ENCODE measurements at places on chromosomes 13 and 19. TPM values are rescaled to one million over a fixed set of nuclear protein-coding genes. Genes with fewer than 3 reads are reported as not detected.
A peak's percentile ranks its signal among the peaks of the same experiment; 100 is the strongest.

- no peak overlapping the region for H3K4me3 ChIP-seq
- no peaks in the 10 kb centered on the region for H3K4me1 ChIP-seq
- H3K36me3 ChIP-seq, result no peaks in the 10 kb centered on the region
- no peak overlapping the region for H3K27ac ChIP-seq
These were observed 379.2 kb upstream of the MIR17HG start for GRCh38 chr13:90968166-90968904.

PPP2R1A gene
- total RNA-seq, result 252 TPM

DNA sequence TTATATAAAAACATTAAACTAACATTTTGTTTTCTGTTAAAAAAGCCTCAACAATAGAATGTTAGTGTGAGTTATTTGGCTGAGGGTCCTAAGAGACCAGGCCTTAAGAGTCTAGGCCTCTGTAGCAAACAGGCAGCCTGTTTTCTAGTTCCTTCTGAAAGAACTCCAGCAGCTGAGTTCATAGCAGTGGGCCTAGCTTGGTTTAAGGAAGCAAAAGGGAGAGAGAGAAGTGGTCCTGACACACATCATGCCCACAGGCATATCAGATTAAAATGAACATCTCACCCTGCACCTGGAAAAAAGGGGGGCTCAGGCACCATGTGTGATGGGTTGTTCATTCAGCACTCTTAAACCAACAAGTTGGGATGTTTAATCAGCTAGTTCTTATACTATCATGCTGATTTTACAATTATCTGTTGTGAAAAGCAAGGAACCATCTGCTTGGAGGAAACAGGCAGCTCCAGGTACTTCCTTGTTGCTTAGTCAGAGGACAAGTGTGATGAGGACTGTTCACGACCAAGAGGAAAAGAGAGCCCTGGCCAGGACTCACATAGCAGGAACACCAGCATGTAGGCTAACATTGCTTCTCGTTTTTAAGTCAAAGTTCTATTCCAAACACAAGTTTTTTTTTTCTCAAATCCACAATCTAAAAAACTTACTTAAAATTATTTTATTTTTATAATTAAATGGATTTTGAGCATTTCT, 81.3 kb upstream of the FRY start:
- peaks cover 1% of the 10 kb centered on the region for H3K4me1 ChIP-seq
- H3K4me3 ChIP-seq, result no peak overlapping the region
- DNase-seq, result no peak
- no peaks in the 10 kb centered on the region for H3K27me3 ChIP-seq
- peaks cover 10% of the 10 kb centered on the region for H3K36me3 ChIP-seq

LGALS4 gene
- total RNA-seq, result 3.5 TPM

DNA sequence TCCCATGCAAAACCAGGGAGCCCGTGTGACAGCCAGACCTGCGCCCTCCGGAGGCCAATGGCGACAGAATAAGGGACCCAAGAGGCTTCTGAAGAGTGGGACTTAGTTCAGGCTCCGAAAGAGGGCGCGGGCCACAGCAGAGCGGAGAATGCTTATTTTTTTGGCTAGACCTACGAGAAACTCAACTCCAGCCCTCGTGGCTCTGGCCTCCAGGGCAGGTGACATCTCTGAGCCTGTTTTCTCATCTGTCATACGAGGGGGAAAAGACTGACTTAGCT, 23.0 kb downstream of the DPP9 start:
- no peaks in the 10 kb centered on the region for H3K27me3 ChIP-seq
- H3K4me1 ChIP-seq, result no peaks in the 10 kb centered on the region
- peaks cover 87% of the 10 kb centered on the region for H3K36me3 ChIP-seq
- H3K4me3 ChIP-seq, result no peak overlapping the region
- no peak overlapping the region for H3K27ac ChIP-seq

ZNF177 gene
- 4.2 TPM for total RNA-seq

DNA sequence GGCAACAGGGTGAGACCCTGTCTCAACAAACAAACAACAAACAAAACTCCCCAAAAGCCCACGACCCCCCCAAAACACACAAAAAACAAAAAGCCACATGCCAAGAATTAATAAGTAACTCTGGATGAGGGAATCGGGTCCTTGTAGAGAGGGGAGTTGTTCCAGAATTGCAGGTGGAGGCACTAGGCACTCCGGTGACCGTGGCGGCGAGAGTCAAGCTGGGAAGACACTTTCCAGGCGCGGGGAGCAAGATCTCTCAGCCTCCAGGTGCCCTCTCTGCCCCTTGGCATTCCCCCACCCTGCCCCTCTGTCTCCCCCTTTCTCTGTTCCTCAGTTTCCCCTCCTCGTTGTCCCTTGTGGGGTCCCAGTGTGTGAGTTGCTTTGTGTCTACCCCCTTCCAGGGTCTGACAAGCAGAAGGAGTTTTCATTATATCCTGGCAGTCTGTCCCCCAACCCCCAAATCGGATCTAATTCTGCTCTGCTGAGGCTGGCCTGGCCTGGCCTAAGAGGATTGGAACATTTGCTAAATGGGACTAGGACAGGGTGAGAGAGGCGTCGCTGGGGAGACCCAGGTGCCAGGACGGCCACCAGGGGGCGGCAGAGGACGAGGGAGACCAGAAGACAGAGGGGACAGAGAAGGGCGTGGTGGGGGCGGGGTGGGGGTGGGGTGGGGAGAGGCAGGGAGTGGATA, 8.3 kb upstream of the CRX start:
- no peak for DNase-seq
- no peak overlapping the region for H3K4me3 ChIP-seq
- no peaks in the 10 kb centered on the region for H3K4me1 ChIP-seq

GRCh38 chr19:347946-348861, 3.6 kb upstream of the MIER2 start:
- peaks cover 10% of the 10 kb centered on the region for H3K4me1 ChIP-seq
- no peak for DNase-seq
- no peak overlapping the region for H3K4me3 ChIP-seq
- H3K27me3 ChIP-seq, result no peaks in the 10 kb centered on the region
- H3K27ac ChIP-seq, result no peak overlapping the region

CAPS gene
- total RNA-seq, result 48.7 TPM

DNA sequence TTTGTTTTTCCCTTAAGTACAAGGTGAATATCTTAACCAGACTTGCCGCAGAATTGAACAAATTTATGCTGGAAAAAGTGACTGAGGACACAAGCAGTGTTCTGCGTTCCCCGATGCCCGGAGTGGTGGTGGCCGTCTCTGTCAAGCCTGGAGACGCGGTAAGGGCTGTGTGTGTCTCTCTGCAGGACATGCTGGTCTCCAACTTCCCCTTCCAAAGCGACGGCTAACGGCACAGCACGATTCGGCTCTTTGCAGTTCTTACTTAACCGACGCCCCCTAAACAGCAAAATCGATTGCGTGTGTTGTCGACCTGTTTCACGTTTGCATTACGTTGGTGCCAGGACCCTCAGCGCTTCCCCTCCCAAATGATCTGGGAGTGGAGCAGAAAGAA, 73.2 kb downstream of the GGACT start:
- no peaks in the 10 kb centered on the region for H3K4me1 ChIP-seq
- no peak overlapping the region for H3K27ac ChIP-seq
- no peaks in the 10 kb centered on the region for H3K27me3 ChIP-seq
- no peak for DNase-seq

GRCh38 chr19:51816711-51817110, 21.8 kb downstream of the FPR3 start:
- H3K4me1 ChIP-seq, result peaks cover 9% of the 10 kb centered on the region
- no peaks in the 10 kb centered on the region for H3K36me3 ChIP-seq
- H3K4me3 ChIP-seq, result no peak overlapping the region
- H3K27me3 ChIP-seq, result no peaks in the 10 kb centered on the region

HCN2 gene
- total RNA-seq, result not detected

DNA sequence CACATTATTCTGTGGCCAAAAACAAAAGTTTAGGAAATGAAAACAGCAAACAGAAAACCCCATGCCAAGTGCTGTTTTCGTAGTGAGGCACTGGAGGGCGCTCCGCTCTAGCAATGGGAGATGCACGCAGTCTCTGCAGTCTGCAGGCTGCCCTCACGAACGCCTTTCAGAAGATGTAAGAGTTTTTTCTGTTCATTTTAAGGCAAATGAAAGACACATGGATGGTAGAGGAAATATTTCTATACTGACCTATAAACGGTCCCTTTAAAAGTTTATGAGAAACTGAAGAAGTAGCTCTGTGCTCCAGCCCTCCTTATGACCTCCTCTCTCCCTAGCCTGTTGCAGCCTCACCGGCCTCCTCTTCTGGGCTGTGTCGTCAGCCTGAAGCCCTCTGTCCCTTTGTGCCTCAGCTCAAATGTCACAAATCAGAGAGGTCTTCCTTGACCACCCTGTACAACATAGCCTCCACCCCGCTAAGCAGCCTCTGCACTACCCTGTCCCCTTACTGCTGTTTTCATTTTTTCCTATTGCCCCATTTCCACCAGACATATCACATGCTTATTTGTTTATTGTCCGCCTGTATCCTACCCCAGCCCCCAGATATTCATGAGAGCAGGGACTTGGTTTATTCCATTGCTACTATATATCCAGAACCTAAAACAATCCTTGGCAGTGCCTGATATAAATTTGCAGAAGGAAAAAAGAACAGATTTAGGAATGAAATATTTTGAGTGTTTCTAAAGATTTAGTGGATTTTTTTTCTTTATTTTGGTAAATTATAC, 116.4 kb downstream of the TM9SF2 start:
- no peak for DNase-seq
- H3K27me3 ChIP-seq, result no peaks in the 10 kb centered on the region
- H3K36me3 ChIP-seq, result no peaks in the 10 kb centered on the region

ZNF723 gene
- not detected for total RNA-seq

DNA sequence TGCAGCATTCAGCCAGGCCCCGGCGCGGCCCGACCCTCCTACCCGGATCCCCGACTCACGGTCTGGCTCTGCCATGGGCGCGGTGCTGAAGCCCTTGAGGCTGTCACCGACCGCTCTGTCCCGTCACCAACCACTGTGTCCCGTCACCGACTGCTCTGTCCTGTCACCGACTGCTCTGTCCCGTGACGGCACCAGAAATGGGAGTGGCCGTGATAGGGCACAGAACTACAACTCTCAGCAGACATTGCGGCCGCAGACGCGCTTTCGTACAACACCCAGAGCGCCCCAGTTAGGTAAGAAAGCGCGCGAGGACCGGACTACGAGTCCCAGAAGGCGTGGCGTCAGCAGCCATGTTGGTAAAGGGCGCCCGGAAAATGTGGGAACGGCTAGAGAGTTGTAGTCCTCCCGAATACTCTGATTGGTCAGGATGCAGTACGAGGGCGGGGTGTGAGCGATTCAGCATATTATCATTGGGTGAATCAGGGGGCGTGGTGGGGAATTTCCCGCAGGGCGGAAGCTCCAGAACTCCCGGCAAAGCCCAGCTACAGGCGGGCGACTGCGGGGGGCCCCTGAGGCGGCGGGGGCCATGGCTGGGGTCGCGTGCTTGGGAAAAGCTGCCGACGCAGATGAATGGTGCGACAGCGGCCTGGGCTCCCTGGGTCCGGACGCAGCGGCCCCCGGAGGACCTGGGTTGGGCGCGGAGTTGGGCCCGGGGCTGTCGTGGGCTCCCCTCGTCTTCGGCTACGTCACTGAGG, at the start of the genes NFKBIB and SIRT2:
TSS of gene NFKBIB (plus strand) at position 523 of the 755 bp plus-strand sequence. CDS start at position 587, 64 bp downstream.
TSS of gene SIRT2 (minus strand) at position 172 of the 755 bp plus-strand sequence. CDS start at position 75, 97 bp downstream.
- peak; percentile 100 for DNase-seq
- H3K4me3 ChIP-seq, result peak within 1 kb of the TSS; percentile 75
- H3K36me3 ChIP-seq, result peaks cover 5% of the 10 kb centered on the region
- no peaks in the 10 kb centered on the region for H3K27me3 ChIP-seq

DNA sequence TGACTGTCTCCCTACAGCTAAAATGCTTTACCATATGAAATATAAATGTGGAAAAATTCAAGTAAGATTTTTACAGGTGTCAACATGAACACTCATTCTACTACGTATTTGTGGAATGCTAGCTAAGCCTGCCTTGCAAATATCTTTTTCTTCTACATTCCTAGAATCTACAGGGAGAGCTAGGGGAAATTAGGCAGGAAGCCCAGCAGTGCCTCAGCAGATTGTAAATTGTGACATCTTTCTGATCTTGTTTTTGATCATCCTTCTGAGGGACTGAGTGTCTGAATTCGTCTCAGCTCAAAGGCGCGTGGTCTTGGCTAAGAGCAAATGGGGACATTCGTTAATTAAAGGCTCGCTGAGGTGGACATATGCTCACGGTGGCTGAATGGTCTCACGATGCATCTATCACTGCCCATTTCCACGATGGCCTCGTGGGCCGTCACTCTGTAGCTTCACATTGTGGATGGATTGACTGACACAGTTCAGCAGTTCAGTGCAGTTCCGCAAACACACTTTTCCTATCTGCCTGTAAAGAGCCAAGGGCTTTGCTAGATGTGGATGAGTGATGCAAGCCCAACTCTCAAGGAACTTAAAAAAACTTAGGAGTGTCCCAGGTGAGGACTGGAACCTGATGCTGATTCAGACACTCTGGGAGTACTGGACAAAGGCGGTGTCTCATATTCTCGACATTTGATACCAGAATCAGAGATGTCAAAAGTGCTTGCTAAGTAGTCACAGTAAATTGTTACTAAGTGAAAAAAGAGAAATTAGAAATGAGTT, 562.5 kb downstream of the EFNB2 start:
- no peaks in the 10 kb centered on the region for H3K4me1 ChIP-seq
- no peak overlapping the region for H3K27ac ChIP-seq
- no peak for DNase-seq
- no peaks in the 10 kb centered on the region for H3K27me3 ChIP-seq
- H3K4me3 ChIP-seq, result no peak overlapping the region

- H3K36me3 ChIP-seq, result peaks cover 45% of the 10 kb centered on the region
- peak overlapping the region; percentile 82 for H3K4me3 ChIP-seq
- no peak for DNase-seq
- peaks cover 41% of the 10 kb centered on the region for H3K4me1 ChIP-seq
- peak overlapping the region; percentile 93 for H3K27ac ChIP-seq
- no peaks in the 10 kb centered on the region for H3K27me3 ChIP-seq
These were observed 1.1 kb upstream of the FAM174C start for GRCh38 chr19:1274081-1274851.

DNA sequence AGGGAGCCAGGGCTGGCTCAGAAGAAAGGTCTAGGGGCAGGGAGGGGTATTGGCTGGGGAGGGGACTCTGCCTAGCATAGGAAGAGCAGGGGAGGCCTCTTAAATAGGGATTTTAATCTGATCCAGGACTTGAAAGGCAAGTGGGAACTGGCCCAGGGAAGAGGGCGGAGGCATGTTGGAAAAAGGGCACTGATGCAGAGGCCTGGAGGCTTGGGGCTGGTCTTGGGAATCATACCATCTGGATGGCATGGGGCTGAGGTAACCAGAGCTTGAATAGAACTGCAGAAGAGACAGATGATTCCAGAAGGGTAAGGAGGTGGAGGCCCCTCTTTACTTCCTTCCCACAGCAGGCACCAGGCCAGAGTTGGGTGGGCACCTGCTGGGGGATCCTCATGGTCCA, 29.1 kb downstream of the CERS4 start:
- no peak for DNase-seq
- H3K27ac ChIP-seq, result no peak overlapping the region
- no peaks in the 10 kb centered on the region for H3K27me3 ChIP-seq
- H3K36me3 ChIP-seq, result no peaks in the 10 kb centered on the region
- no peak overlapping the region for H3K4me3 ChIP-seq

- no peaks in the 10 kb centered on the region for H3K4me1 ChIP-seq
- H3K27ac ChIP-seq, result no peak overlapping the region
- DNase-seq, result no peak
- H3K4me3 ChIP-seq, result no peak overlapping the region
- no peaks in the 10 kb centered on the region for H3K27me3 ChIP-seq
These were observed 545.8 kb downstream of the LIG4 start for GRCh38 chr13:107669391-107669993.
